ENCODE measurements at places on chromosomes 5 and 9.

DNA sequence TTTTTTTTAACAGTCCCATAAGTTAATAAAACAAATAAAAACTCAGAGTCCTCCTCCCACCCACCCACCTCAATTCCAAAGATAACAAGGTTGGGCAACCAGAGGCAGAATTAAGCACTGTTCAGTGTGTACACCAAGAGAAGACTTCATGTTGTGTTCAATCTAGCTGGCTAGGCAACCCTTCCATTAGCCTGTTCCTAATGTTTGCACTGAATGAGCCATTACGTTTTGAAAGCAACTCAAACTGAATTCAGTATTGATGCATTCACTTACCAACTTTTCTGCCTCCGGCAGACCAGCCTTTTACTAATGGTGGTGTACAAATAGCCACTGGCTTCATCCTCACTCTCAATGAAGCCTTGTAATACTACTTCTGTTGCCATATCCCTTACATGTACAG lies 47.5 kb downstream of the PBX3 start:
- DNase-seq = no peak

GRCh38 chr5:6449465-6450158 lies 953 bp downstream of the UBE2QL1 start:
- DNase-seq = no peak

- no peak for DNase-seq
Measured at GRCh38 chr5:173780235-173781234, 107.6 kb upstream of the CPEB4 start.

- DNase-seq = no peak
Measured at GRCh38 chr9:96585426-96585825, 34.2 kb downstream of the CDC14B start.

GRCh38 chr5:88539693-88540365 lies 271.2 kb upstream of the TMEM161B start:
- DNase-seq = no peak

- no peak for DNase-seq
Measured at GRCh38 chr9:122941582-122942234, 888 bp downstream of the RABGAP1 start.

DNA sequence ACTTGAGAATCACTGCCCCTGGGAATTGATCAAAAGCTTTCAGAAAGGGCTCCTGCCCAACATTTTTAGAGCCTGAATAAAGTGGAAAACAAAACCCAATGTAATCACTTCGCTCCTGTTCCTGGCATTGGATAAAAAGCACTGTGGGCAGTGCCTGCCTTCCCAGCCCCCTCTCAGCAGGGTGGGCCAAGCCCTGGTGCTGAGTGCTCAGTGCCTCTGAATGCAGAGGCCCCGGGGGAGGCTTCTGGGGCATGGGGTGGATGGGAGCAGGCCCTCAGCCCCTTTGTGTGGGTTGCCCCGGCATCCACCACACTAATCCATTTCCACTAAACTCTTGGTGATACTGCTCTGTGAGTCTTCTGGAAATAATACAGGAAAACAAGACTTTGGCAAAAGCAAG lies 55.6 kb downstream of the CFAP90 start:
- DNase-seq = no peak

- no peak for DNase-seq
Measured at GRCh38 chr5:83895860-83896259, 175.2 kb upstream of the HAPLN1 start.

- no peak for DNase-seq
Measured at GRCh38 chr5:50501491-50502228, 60.6 kb upstream of the EMB start.

DNA sequence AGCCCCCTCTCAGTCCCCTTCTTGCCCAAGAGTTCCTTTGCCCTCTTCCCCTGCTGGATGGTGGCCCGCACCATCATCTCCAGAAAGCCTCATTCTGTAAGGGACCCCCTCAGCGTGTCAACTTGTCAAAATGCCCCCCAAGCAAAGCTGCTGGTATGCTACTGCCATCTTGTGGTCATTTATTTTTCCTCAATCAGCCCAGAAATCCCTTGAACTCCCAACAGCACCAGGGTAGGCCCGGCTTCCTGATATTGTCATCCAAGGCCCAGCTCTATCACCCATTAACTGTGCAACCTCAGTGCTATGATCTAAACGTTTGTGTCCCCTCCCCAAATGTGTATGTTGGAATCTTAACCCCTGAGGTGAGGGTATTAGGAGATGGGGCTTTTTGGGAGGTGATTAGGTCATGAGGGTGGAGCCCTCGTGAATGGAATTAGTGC lies 53.2 kb upstream of the FBXW11 start:
- no peak for DNase-seq
